ENCODE measurements at places on chromosomes 2 and 18.
A peak's percentile ranks its signal among the peaks of the same experiment; 100 is the strongest.

GRCh38 chr2:183072177-183072576, 6.4 kb upstream of the DUSP19 start:
- DNase-seq, result no peak

DNA sequence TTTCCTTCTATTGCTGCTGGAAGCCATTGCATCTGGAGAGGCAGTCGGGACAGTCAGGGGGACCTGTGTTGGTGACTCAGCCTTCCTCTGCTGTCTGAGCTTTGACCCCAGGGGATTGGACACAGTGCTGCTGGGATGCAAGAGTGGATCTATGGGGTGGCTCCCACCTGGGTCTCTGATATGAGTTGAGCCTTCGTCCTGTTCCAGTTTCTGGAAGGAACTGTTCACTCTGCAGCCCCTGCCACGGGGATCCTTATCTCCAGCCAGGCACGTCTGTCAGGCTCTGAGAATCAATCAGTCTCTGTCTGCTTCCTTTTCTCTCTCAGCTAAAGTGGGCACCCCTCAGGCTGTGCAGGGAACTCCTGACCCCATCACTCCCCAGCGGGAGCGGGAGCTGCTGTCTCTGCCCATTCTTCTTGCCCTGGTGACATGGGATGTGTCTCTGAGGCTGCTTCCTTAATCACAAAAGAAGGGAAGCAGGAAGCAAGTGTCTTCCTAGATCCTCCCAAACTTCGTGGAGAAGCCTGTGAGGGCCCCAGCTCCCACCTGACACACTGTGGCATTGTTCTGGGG, 51.7 kb downstream of the ARHGAP28 start:
- DNase-seq, result no peak

DNA sequence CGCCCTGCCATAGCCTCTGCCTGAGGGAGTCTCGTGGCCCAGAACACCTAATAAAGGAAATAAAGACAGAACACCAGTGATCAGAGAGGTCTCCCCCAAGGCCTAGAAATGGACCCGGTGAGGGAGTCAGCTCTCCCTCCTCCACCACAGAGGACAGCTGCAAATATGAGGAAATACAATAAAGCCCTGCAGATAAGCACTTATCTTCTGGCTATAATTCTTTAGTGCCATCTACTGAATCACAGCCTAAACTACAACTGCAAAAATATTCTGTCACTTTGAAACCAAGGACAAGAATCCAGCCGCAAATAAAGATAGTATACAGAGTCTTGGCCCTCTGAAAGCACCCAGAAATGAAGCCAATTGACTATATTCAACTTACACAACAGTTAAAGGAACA, 42.4 kb upstream of the TACR1 start:
- no peak for DNase-seq

- no peak for DNase-seq
These were observed 16.0 kb upstream of the RPE start for GRCh38 chr2:209986415-209986814.

DNA sequence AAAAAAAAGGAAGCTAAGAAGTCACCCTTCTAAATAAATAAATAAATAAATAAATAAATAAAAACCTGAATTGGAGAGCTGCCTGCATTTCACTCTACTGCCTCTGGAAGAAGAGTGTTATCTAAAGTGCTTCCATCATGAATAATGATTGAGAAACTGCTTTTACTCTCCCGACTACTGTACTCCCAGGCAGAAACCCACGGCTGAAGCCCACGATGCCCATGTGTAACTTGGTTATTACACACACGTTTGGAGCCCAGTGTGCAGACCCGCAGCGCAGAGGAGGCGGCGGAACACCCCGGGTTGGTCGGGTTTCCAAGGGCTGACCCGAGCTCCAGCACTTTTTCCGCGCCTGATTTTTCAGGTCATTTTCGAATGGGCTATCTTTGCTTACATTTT, 697 bp upstream of the SPATS2L start:
- peak; percentile 27 for DNase-seq

DNA sequence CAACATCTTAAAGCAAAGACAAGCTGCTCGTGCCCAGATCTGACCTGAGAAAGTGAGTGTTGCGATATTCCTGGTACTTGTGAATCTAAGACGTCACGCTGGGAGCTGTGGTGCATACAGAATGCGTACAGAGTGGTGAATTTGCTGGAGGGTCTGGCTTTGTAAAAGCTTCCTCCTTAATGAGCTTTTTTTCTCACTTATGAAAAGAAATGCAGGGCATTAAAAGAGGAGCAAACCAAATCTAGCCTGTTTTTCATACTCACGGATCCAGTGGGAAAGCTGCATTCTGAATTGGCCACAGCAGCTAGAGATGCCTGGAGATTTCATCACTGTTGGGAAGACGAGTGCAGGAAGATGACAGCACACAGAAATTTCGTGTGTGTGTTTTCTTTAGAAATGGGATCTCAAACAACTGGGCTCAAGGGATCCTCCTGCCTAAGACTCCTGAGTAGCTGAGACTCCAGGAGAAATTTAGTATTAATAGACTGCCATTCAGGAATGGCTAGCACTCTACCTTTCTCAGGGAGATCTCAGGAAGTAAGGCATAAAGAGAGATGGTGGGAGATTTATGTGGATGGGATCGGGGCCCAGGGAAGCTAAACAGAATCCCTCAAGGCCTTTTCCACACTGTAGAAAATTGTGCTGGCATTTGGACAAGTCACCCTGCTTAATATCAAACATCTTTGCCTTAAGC, 181.3 kb downstream of the ALPK2 start:
- DNase-seq, result no peak

GRCh38 chr2:48332286-48332685, 197.7 kb upstream of the STON1 start:
- DNase-seq, result no peak

DNA sequence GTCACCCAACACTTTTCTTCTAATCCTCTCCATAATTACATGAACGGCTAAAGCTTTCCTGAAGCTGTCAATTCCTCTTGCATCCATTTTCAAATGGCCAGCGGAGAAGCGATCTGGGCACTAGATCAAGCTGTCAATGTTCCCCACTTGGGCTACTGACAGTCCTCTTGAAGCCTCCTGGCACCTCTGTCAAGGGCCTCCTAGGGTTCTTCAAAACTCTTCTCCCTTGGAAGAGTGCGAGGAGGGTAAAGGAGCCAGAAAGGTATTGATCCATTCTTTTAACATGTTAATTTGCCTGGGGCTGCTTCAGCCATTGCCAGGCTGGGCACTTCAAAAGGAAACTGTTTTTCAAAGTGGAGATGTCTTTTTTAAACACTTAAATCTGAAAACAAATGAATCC, 19.8 kb downstream of the EPHA4 start:
- DNase-seq, result no peak

GRCh38 chr2:43041661-43042360, 184.6 kb downstream of the ZFP36L2 start:
- DNase-seq, result no peak
